Astrocyte (in vitro differentiated cells and primary cell): ENCODE measurements at places on chromosomes 2 and 18. TPM values are rescaled to one million over a fixed set of nuclear protein-coding genes. Genes with fewer than 3 reads are reported as not detected.

DNA sequence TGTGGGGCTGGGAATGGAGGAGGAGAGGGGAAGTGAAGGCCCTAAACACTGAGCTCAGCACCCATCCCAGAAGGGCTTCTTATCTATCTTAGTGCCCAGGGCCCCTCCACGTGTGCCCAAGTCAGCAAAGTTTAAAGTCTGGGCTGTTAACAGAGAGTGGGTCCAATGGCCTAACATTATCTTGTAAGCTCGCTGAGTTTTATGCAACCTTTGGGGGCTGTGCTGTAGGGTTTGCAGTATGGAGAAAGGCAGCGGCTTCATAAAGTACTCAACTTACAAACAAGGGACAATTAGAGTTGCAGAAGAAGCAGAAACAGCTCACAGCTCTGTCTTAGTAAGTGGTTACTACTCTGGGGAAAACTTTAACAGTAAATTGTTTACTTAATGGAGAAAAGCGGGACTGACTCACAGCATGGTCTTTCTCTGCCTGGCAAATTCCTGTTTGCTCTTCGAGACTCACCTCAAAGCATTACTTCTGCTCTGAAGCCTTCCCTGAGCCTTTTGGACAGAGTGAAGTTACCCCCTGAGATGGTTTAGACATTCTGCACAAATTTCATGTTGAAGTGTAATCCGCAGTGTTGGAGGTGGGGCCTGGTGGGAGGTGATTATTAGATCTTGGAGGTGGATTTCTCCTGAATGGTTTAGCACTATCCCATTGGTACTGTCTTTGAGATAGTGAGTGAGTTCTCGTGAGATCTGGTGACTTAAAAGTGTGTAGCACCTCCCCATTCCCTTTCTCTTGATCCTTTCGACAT, 9.0 kb downstream of the ENOSF1 start:
- peaks cover 7% of the 10 kb centered on the region for H3K36me3 ChIP-seq
- peak overlapping the region; percentile 23 for H3K4me3 ChIP-seq
- peak; percentile 83 for DNase-seq
- peak overlapping the region; percentile 93 for H3K27ac ChIP-seq
- H3K4me1 ChIP-seq = peaks cover 27% of the 10 kb centered on the region

DNA sequence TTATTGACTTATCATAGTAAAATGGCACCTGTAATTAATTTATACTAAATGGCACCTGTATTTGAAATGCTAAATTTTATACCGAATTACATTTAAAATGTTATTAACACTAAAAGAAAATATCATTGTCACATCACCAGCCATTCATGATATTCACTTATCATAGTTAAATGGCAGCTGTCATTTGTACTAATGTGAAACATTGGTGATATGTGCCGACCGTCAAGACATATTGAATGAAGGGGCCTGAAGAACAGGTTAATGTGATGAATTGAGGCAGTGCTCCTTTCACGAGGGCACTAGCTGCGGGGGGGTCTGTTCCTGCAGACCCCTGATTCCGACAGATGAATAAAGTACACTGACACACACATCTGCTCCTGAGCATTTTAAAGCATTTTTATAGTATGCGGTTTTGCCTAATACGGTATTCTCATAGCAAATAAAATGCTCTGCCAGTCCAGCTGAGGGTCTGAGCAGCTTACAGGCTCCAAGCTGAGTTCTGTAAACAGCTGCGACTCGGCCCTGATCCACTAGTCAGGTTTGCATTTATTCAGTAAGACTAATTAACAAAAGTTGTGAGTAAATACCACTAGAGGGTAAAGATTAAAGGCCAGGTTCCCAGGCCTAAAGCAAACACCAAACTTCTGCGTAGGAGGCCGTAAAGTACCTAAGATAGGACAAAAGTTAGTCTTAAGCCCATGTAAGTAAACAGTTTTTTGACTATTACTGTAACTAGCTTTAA, 593.4 kb upstream of the NETO1 start:
- DNase-seq = no peak
- no peaks in the 10 kb centered on the region for H3K4me1 ChIP-seq
- no peaks in the 10 kb centered on the region for H3K27me3 ChIP-seq
- H3K4me3 ChIP-seq = no peak overlapping the region

GRCh38 chr2:233407771-233408181, 53.5 kb downstream of the DGKD start:
- no peaks in the 10 kb centered on the region for H3K36me3 ChIP-seq
- H3K27me3 ChIP-seq = no peaks in the 10 kb centered on the region
- peak; percentile 41 for DNase-seq

The CD8A gene
- 0.14 TPM in 1 of 2 replicates, not detected in the other for total RNA-seq

DNA sequence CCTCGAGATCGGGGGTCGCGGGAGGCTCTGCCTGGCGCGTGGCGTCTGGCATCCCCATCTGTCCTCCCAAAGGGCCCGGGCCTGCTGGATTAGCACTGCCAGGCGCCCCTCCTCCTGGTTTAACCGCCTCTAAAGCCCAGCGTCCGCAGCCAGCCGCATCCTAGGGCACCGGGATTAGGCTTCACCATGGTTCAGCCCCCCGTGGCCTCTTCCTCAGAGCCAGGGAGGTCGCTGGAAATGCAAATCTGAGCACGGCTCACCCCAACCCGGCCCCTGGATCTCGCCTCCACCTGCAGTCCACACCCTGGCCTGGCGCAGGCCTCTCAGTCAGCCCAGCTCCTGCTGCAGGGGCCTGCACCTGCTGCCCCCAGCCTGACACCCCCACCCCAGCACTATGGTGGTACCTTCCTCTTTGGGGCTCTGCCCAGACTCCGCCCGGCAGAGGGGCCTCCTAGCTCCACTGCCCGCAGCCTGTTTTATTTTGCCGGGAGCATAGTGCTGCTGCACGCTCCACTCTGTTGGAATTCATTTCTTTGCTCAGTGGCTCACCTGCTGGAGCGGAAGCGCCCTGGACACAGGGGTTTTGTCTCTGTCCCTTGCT, 13.2 kb downstream of the PRELID3A start:
- H3K4me1 ChIP-seq = no peaks in the 10 kb centered on the region
- H3K27ac ChIP-seq = no peak overlapping the region
- H3K4me3 ChIP-seq = no peak overlapping the region

GRCh38 chr18:77990131-77990530, 740.5 kb downstream of the GALR1 start:
- H3K27me3 ChIP-seq = no peaks in the 10 kb centered on the region
- no peak overlapping the region for H3K4me3 ChIP-seq
- H3K27ac ChIP-seq = no peak overlapping the region
- DNase-seq = no peak

DNA sequence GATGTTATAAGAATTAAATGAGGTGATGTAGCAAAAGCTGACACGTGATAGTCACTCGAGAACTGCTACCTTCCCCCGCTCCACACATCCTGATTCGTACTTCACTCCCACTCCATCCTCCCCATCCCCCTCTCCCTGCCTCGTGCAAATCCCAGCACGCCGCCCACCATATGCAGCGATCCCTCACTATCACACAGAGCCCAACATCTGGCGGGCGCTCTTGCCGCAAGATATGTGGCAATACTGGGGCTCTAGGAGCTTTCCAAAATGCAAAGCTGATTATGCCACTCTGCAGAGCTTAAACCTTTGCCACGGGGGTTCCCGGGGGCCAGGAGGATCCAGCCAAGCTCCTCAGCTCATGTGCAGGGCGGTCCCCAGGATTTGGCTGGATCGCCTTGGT, 37.4 kb downstream of the DNMT3A start:
- H3K27me3 ChIP-seq = no peaks in the 10 kb centered on the region
- H3K4me3 ChIP-seq = no peak overlapping the region
- H3K36me3 ChIP-seq = no peaks in the 10 kb centered on the region
- H3K4me1 ChIP-seq = peaks cover 13% of the 10 kb centered on the region

- no peak for DNase-seq
- no peak overlapping the region for H3K4me3 ChIP-seq
- H3K27me3 ChIP-seq = no peaks in the 10 kb centered on the region
- no peaks in the 10 kb centered on the region for H3K4me1 ChIP-seq
Observed at GRCh38 chr18:44507729-44508325, 172.9 kb upstream of the SETBP1 start.

- no peaks in the 10 kb centered on the region for H3K27me3 ChIP-seq
- no peak overlapping the region for H3K4me3 ChIP-seq
- DNase-seq = no peak
- H3K36me3 ChIP-seq = no peaks in the 10 kb centered on the region
- H3K4me1 ChIP-seq = no peaks in the 10 kb centered on the region
Observed at GRCh38 chr2:235851828-235852525, 316.2 kb downstream of the GBX2 start.

DNA sequence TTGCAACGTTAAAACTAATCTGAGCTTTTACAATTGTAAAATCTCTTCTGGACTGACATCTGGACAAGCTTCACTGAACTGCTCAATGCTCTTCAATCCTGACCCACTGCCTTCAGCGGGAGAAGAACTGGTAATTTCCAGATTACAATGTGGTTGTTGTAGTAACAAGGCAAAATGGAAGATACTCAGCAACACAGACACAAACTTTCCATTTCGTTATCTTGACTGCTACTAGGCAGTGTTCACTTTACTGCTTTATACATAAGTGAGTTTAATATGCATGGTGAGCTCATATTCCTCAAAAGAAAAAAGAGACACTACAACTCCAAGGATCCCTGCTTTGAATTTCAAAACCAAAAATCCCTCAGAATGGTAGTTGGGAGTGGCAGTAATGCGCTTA, 51.9 kb downstream of the GRB14 start:
- H3K4me1 ChIP-seq = no peaks in the 10 kb centered on the region
- DNase-seq = no peak
- H3K27ac ChIP-seq = no peak overlapping the region
- no peak overlapping the region for H3K4me3 ChIP-seq
- H3K27me3 ChIP-seq = no peaks in the 10 kb centered on the region

- H3K36me3 ChIP-seq = no peaks in the 10 kb centered on the region
- H3K27me3 ChIP-seq = no peaks in the 10 kb centered on the region
- H3K4me3 ChIP-seq = no peak overlapping the region
- H3K27ac ChIP-seq = peak overlapping the region; percentile 18
- no peak for DNase-seq
- peaks cover 19% of the 10 kb centered on the region for H3K4me1 ChIP-seq
Observed at GRCh38 chr2:102033750-102034682, 42.3 kb downstream of the IL1R2 start.

DNA sequence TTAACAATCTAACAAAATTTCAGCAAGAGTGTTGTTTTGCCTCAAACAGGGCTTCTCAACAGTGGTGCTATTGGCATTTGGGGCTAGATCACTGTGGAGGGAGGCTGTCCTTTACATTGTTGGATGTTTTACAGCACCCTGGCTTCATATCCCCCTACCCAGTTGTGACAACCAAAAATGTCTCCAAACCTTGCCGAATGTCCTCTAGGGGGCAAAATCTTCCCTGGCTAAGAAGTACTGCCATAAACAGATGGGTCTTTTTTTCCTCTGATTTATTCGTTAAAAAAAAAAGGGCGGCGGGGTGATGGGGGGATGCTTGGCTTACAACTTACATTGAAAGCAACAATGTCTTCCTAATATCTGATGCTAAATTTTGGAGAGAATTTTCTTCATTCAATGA, 207.6 kb upstream of the CCDC150 start:
- H3K4me3 ChIP-seq = no peak overlapping the region
- H3K27me3 ChIP-seq = no peaks in the 10 kb centered on the region
- H3K4me1 ChIP-seq = no peaks in the 10 kb centered on the region
- H3K36me3 ChIP-seq = no peaks in the 10 kb centered on the region
- no peak overlapping the region for H3K27ac ChIP-seq

The SP5 gene
- total RNA-seq = 0.11 TPM in 1 of 2 replicates, not detected in the other

DNA sequence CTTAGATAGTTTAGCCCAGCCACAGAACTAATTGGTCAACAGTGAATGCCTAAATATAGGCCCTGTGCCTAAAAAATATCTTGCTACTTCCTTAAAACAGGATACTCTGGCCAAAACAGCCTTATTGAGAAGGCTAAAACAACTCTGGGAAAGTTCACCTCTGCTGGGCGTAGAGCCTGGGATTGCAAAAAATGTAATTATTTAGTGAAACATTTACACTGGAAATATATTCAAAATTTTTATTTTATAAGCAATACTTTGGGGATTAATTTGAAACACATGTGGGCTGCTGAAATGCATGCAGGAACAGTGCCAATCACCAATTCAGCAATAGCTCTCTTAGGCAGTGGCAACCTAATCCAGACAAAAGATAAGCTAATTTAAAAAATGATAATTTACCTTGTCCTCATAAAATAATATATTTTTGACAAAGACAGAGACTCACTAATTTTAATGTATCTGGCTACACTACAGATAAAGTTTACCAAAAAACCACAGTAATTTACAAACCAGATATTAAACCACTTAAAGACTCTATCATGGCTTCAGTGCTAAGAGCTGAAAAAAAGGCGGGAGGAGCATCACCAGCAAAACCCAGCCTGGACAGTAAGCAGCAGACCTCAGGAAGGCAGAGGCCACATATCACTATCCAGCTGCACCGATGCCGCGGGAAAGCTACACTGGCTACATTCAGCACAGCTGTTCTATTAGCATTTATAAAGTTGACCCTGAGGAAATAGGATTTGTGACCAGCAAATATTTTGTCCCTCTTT, 18.5 kb downstream of the TRAK2 start:
- H3K27ac ChIP-seq = peak overlapping the region; percentile 53
- H3K36me3 ChIP-seq = peaks cover 2% of the 10 kb centered on the region
- peak; percentile 51 for DNase-seq
- H3K4me1 ChIP-seq = peaks cover 17% of the 10 kb centered on the region

DNA sequence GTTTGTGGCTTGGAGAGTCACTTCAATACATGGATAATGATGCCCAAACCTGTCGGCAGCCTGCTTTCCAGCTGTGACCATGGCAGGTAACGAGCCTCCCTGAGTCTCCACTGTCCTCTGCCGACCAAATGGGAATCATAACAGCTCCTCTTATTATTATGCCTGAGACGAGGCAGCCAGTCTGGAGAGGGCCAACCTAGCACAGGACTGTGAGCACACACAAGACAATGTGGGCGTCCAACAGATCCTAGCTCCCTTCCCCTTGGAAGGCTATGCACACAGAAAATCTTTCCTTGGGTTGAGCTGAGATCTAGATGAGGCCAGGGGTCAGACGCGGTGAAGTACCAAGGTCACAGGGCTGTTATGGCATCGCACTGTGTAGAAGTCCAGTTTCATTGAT, 890 bp upstream of the SLC4A3 start:
- DNase-seq = no peak
- no peaks in the 10 kb centered on the region for H3K4me1 ChIP-seq

GRCh38 chr2:173898996-173899395, 66.2 kb downstream of the SP3 start:
- no peak overlapping the region for H3K4me3 ChIP-seq
- no peaks in the 10 kb centered on the region for H3K27me3 ChIP-seq
- H3K4me1 ChIP-seq = peaks cover 6% of the 10 kb centered on the region
- no peaks in the 10 kb centered on the region for H3K36me3 ChIP-seq

DNA sequence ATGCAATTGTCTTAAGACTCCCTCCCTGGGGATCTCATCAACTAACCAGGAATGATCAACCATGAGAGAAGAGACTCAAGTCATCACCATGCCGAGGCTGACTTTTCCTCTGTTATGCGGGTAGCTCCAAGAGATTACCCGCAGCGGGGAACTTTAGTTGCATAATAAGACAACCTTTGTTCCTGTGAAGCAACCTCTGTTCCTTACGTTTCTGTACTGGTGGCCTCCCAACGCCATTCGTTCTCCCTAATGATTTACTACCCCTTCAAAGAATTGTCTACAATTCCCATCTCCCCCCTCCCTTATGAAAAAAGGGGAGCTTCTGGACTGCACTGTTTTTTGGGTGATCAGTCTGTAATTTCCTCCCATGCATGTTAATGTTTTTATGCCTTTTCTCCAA, 66.1 kb upstream of the LRPPRC start:
- no peaks in the 10 kb centered on the region for H3K36me3 ChIP-seq
- no peaks in the 10 kb centered on the region for H3K4me1 ChIP-seq
- no peak for DNase-seq
- H3K27ac ChIP-seq = no peak overlapping the region
